T-helper 1 cell (primary cell): ENCODE measurements at places on chromosomes 7 and 10.

- no peak for DNase-seq
Measured at GRCh38 chr10:93386631-93387369, 95.3 kb downstream of the MYOF start.

DNA sequence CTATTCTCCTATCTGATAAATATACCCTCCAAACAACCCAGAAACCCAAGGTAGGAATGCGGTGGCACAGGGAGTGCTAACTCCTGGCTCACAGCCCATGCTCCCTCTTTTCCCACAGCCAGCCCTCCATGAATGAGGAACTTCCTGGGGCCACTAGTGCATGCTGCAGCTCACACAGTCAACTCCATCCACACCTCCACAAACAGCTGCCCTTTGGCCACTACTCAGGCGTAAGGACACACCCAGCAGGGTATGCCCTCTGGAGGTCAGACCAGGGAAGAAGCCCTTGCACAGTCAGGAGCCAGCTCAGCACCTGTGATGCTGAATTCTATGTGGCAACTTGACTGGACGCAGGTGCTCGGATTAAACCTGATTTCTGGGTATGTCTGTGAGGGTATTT is 85.2 kb upstream of the PIK3CG start:
- no peak for DNase-seq

DNA sequence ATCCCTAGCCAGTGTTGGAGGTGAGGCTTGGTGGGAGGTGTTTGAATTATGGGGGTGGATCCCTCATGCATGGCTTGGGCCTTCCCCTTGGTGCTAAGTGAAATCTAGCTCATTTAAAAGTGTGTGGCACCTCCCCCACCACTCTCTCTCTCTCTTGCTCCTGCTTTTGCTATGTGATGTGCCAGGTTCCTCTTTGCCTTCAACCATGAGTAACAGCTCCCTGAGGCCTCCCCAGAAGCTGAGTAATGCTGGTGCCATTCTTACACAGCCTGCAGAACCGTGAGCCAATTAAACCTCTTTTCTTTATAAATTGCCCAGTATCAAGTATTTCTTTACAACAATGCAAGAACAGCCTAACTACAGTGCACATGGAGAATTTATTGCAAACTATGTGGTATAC is 188.8 kb upstream of the POT1 start:
- no peak for DNase-seq

DNA sequence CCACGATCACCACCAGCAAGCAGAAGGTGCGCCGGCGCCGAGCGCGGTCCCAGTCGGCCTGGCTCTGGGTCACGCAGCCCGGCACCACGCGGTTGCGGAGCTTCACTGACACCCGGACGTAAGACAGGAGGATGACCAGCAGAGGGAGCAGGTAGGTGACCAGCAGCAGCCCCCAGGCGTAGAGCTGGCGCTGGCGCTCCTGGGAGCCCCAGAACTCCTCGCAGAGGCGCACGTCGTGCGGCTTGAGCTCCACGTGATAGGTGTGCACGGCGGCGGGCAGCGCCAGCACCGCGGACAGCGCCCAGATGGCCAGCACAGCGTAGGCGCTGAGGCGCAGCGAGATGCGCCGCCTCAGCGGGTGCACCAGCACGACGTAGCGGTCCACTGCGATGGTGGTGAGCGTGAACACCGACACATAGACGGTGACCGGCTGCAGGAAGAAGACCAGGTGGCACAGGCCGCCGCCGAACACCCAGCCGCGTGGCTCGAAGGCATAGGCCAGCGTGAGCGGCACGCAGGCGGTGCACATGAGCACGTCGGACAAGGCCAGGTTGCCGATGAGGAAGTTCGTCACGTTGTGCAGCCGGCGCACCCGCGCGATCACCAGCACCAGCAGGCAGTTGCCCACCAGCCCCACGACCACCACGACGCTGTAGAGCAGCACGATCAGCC is 920 bp downstream of the PRLHR start:
- DNase-seq: peak; percentile 19

DNA sequence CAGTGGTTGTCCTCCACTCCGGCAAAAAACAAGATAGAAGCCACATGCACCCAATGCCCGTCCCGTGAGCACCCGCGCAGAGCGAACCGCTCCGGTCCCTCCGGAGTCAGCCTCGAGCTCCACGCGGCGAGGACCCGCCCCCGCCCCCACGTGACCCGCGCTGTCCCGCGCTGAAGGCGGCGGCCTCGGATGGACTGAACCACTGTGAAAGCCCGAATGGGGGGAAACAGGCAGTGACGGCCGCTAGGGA is 766 bp upstream of the EIF3B start:
- peak; percentile 93 for DNase-seq

DNA sequence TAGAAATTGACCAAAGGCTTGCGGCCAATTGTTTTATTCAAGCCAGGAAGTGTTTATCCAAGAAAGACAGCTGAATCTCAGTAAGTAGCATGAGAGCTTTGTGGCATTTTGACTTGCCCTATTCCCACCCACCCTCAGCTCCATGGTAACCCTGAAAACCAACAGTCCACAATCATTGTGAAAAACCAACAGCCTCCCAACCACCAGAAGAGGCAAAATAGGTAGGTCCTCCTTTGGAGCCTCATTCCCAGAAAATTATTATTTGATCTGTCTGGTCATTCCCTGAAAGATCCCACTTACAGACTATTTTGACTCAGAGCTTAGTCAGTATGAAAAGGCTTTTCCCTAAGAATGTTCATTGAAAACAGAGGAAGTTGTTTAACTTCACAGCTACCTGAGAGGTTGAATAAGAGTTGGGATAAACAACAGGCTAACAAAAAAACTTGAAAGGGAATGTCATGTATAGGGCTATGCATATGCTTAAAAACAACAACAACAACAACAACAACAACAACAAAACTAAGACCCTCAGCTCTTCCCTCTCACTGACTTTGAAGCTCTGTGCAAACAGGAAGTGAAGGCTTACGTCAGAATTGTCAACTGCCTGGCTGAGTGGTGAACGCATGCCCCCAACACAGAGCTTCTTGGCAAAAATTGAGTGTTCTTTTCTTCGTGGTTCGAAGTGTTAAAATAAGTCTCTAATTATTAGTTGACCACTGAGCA is 11.2 kb downstream of the KPNA7 start:
- DNase-seq: no peak

DNA sequence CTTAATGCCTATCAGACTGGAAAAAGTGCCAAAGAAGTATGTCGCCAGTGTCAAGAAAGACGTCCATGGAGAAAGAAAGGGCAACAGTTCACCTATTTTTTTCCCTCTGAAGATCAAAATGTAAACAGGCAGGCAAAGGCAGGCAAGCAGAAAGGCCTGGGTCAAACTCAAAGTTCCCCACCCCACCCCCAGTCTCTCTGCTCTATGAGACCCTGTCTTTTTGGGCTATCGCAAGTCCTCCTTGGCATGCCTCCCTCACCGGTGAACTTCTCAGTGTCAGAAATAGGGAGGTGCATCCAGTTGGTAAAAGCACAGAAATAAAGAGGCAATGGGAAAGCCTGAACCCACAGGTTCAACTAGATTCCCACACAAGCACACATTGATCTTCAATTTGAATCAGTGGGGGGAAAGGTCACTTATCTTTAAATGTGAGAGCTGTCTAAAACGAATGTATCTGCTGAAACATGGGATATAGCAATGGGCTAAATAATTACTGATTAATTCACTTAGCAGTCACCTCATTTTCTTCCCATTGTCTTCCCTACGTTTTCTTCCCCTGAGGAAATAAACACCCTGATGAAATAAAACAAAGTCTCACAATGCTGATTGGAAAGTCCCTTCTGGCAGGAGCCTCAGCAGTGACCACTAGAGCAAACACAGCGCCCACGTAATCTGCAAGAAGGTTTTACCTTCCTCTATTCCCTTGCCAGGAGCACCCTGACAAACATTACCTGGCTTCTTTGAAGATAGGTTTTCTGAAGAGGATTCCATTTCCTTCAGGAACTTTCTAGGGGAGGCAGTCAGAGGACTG is 31.1 kb downstream of the JAZF1 start:
- DNase-seq: no peak

DNA sequence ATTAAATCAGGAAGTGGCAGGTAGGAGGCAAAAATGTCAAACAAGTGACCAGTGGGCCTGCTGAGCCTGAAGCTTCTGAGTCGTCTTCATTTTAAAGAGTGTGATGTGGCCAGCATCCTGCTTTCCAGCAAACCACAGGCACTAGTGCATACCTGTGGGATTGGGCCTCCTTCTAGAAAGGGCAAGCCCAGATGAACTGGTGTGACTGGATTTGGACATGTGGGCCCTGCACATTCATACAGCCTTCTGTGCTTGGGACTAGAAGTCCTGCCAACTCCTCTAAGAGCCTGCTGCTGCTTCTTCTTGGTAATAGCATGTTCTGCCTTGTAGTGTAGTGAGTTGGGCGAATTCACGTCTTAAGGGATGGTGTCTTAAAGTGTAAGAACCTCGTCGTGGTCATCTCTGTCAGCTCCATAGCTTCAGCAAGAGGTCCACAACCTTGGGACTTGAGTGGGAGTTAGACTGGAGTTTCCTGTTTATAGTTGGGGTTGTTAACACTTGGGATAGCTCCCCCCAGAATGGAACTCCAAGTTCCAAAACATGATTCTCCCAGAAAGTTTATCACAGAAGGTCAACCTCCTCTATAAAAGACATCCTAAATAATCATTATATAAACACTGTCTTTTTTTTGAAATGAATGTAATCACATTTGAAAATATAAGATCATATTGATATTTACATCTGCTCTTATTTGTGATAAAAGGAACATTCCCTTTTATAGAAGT is 11.2 kb downstream of the BMPER start:
- no peak for DNase-seq

GRCh38 chr7:103658055-103659005 is 212.3 kb upstream of the SLC26A5 start:
- DNase-seq: no peak

DNA sequence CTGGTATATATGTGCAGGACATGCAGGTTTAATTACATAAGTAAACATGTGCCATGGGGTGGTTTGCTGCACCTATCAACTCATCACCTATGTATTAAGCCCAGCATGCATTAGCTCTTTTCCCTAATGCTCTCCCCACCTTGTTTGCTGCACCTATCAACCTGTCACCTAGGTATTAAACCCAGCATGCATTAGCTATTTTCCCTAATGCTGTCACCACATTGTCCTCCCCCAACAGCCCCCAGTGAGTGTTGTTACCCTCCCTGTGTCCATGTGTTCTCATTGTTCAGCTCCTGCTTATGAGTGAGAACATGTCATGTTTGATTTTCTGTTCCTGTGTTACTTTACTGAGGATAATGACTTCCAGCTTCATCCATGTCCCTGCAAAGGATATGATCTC is 300.5 kb downstream of the ANKRD7 start:
- DNase-seq: no peak

- DNase-seq: no peak
Measured at GRCh38 chr10:86862786-86863483, 94.5 kb downstream of the MMRN2 start.

DNA sequence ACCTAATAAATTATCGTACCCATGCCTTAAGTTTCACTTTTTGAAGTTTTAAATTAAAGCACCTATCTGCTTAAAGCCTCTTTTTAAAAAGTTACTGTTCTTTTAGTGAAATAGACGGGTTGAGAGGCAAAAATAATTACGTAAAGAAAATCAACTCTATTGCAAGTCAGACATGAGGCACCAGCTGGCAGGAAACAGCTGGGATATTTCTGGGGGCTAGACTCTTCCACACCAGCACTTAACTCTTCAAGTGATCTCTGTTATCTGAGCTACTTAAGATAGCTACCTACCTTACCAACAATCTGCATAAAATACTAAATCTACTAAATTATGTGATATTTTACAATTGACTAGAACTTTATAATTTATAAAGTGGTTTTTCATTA is 35.8 kb downstream of the GBF1 start:
- no peak for DNase-seq

DNA sequence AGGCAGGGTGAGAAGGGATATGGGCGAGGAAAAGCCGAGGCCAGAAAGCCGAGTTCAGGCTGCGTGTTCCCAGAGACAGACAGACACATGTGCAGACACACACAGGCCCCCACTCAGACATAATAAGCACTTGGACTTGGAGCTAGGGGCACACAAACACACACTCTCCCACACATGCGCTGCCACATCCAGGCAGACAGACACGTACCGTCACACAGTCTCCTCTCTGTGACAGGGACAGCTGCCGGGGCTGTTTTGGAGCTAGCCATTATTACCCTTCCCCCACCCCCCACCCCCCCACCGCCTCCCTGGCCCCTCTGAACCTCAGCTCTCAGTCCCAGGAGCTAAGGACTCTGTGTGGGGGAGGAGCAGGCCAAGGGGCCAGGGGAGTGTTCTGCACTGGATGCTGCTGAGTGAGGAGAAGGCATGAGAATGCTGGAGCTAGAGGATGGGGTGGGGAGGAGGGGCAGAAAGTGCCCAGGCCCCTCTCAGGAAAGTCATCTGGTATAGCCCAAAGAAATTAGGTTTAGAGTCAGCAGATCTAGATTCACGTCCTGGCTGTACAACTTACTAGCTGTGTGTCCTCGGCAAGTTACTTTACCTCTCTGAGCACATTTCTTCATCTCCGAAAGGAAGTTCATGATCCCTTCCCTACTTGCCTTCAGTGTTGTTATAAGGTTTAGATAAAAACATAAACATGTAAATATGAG is 6.3 kb downstream of the PITX3 start:
- no peak for DNase-seq
